ENCODE measurements at places on chromosomes 2 and 18.

DNA sequence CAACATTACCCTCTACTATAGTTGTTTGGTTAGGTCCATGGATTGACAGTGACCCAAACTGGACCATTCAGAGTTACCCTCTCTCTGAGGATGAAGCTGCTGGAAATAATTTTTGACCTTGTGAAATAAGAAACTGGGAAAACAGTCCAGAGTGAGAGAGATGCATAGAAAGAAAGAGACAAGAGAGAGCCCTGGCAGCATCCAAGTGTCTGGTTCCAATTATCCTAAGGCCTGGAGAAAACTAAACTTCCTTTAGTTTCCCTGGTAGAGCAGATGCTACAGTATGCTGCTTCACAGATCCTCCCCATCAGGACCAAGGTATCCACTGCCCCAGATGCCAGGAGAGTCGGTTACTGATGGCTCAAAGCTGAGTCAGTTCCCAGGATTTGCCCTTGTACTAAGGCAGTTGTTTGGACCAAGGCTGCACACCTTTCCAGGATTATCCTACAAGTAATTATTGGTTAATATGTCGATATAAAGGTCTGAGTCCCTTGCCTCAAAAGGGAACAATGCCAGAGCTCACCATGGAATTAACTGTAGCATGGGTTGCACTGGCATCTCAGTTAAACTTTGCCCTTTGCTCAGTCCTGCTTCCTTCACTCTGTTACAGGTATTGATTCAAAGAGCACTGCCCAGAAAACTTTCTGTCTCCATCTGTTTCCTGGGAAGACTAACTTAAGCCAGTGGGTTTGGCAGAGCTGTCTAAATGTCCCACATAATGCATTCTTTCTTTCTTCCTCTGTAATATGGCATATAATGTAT lies 14.6 kb upstream of the CHN1 start:
- DNase-seq = no peak

GRCh38 chr2:27308359-27308881 lies at the start of gene UCN:
UCN (minus strand) TSS chr2:27308445; CDS start chr2:27307895, 550 bp downstream.
- DNase-seq = peak; percentile 32

- no peak for DNase-seq
Observed at GRCh38 chr2:348361-348916, 60.5 kb upstream of the ALKAL2 start.

DNA sequence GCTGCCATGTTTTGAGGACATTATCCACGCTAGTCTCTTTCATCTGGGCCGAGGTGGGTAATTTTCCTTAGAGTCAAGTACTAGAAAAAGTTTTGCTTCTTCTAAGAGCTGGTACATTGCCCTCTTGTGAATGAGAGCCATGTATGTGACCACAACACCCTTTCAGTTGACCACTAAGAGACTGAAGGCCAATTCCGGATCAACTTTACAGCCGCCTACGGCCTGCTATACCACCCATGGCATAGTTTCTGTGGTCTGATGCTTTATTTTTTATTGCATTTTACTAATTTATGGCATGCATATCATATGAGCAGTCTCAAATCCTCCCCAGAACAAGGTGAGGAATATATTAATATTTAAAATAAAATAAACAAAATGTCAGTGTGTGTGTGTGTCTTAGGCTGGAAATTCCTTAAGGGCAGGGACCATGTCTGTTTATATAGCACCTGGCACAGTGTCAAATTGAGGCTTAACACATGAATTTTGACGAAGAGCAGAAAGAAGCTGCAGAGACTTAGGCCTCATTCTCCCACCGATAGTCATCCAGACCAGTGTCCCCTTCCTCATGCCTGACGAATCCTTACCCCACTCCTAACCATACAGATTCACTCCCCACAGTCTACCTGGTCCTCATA lies 35.4 kb downstream of the PSD4 start:
- no peak for DNase-seq

- no peak for DNase-seq
Observed at GRCh38 chr18:11408555-11409065, 200.8 kb upstream of the SLC35G4 start.

GRCh38 chr2:110910423-110910822 lies 178.1 kb downstream of the ACOXL start:
- DNase-seq = no peak

DNA sequence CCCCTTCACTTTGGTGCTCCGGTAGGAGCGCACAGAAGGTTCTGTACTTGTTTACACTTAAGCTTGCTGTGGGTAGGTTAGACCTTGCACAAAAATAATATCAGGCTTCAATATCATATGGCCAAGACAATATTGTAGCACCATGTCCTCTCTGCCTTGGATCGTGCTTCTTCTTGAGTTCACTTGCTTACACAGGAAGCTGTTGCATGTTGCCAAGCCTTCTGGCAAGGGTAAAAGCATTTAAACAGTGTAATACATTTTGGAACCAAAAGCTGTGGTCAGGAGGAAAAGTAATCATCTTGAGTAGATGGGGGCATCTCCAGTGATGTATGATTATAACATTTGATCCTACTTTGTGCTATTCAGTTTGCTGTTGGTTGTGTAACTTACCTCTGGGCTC lies 197.5 kb downstream of the LTBP1 start:
- DNase-seq = no peak

DNA sequence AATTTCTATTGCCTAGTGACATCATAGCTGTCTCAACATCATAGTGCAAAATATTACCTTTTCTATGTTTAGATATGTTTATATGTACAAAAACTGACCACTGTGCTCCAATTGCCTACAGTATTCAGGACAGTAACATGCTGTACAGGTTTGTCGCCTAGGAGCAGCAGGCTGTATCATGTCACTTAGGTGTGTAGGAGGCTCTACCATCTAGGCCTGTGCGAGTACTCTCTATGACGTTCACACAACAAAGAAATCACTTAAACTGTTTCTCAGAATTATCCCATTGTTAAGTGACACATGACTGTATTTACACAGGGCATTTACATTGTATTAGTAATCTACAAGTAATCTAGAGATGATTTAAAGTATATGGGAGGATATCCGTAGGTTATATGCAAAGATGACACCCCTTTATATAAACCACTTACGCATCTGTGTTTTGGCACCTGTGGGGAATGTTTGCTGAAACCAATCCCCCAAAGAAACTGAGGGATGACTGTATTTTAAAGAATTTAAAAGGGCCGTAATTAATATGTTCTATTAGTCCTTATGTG lies 24.7 kb downstream of the IL1R2 start:
- no peak for DNase-seq

DNA sequence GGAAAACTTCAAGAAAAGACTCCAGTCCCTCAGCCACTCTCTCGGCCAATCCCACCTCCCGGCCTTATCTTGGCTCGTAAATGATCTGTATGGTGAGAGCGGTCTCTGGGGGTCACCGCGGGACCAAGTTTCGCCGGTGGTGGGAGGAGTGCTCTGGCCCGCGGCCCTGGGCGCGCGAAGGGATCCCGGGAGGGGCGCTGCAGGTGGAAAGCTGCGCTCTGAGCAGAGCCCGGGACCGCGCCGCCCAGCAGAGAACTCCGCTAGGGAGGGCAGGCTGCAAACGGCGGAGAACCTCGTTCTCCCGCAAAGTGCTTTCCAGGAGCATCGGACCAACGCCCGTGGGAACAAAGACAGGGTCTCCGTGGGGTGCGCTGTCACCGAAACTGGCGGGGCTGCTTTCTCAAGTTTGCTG lies 622 bp downstream of the LRP2 start:
- no peak for DNase-seq

DNA sequence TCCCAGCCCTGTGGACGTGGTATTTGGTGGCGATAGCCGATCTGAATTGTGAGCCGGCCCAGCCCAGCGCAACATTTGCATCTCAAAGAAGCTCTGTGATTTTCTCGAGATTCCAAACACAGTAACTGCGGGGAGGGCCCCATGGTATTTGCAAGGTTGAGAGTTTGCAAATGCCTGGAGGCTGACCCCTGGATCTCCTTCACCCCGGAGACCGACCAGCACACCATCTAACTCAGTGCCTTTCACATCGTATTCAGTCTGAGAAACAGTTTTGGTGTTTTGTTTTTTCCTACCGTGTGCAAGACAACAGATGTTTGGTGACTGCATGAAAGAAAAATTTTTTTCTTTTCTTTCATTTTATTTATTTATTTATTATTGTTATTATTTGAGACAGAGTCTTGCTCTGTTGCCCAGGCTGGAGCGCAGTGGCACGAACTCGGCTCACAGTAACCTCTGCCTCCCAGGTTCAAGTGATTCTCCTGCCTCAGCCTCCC lies 40.3 kb downstream of the MYCN start:
- DNase-seq = no peak

DNA sequence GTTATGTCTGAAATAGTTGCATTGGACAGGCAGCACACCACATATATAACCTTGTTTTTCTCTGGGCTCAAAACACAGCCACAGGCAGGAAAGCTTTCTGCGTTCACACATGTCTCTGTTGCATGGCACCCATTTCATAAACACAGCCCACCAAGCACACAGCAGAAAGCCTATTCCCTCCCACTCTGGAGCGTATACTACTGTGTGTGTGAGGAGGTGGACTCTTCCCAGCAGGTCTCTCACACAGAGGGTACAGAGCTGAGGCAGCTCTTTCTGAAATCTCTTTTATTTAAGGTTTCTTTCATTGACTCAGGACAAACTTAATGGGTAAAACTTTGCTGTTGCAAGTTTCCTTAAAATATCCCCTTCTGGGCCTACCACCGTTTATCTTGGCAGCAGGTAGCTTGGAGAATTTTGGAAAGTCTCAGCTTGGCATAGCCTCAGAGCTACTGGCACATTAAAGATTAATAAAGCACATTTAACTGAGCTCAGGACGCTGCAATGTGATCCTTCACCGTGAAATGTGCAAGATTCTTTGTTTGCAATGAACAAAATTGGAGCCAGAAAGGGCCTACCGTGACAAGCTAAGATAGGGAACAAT lies 105.1 kb upstream of the NCKAP5 start:
- DNase-seq = no peak

DNA sequence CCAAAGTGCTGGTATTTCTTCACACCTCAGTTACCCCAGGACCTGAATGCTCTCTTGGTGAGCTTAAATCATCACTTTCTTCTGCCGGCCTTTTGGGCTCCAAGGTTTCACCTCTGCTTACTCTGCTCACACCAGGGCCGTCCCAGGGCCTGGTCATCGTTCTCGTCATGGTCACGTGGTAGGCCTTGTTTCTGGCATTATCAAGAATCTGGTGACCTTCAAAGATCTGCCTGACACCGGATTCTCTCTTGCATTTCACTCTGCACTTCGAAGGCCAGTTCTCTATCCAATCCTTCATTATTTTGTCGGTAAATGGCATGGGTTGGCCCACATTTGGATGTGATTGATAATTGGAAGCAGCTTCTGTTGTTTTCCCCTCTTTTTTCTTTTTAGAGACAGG lies 80.5 kb downstream of the HRH4 start:
- no peak for DNase-seq

DNA sequence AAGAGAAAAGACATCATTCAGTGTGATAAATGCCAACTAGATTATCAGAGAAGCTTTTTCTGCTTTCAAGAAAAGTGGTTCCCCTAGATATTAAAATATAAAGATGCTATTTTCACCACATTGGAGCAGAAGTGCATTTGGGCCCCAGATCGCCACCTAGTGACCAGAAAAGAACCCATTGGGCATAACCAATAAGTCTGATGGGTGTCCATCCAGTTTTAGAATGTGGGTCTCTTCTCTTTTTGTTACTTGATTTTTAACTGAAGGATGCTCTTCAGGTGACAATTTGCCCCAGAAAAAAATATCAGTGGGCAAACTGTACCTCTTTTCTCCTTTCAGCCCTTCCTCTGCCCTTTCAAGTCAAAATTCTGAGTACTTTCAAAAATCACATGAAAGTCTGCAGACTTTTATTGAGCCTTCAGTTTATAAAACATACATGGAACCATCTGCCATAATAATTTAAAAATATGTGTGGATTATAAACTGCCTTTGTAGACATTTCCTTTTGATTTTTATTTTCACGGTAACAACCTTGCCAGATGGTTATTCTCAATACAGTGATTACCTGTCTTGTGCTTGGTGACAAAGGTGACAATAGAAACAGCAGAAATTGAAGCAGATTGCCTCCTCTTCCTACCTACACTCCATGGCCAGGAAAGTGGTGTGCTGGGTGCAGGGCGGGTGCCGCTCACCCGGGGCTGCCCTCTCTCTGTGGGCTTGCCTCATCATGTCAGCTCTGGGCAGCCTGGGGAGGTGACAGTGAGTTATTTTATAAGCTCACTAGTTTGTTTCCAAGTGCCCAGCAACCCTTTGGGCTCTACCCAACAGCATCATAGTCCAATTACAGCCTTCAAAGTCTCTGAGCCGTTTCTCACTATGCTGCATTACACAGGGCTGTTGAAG lies 124.5 kb downstream of the DCDC2C start:
- peak; percentile 14 for DNase-seq

- DNase-seq = no peak
Observed at GRCh38 chr2:238864207-238865014, 16.5 kb downstream of the TWIST2 start.

DNA sequence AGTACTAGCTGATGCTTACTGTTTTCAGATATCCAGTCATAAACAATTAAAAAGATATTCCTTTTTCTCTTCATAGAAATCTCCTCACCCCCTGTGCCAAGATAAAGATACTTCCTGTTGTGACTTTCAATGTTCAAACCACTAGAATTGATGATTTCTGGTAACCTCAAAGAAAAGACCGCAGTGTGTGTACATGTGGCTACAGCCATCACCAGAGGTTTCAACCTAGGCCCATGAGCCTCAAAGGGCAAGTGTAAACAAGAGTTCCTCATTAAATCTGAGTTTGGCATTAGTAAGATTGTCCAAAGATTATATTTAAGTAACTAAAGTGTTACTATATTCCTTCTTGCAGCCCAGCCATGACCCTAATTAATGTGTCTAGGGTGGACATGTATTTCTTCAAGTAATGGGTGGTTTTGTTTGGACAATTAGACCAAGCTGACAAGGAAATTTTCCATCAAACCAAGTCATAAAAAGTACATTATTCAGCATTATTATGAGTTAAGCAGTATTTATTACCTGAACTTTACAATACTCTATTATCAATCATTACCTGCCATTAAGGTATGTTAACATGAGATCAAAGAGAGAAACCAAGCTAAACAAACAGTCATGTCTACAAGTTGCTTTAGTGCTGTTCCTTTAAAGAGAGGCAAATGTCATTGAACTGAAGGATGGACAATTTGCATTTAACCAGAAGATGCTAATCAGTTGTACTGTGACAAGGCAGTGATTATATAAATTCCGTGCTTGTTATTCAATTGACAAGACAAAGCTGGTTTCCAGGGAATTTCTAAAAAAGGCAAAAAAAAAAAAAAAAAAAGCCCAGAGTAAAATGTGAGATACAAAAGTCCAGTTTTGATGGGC lies 382.7 kb downstream of the LNPK start:
- DNase-seq = no peak

- no peak for DNase-seq
Observed at GRCh38 chr2:25073914-25074313, 32.0 kb downstream of the EFR3B start.

DNA sequence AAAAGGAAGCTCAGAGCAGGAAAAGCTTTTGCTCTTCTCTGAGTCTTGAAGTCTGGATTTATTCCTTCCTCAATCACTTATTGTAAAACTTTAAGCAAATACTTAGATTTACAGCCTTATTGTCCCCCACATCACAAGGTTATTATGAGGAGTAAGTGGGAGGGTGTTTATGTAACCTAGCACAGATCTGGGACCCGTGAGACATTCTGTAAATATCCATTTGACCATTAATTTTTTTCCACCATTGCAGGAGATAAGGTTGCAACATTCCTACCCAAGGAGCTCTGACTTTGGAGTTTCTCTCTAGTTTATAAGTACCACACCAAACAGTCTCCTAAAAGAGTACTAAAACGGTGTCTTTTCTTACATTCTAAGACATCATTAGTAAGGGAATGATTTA lies 52.1 kb upstream of the CTIF start:
- no peak for DNase-seq

- no peak for DNase-seq
Observed at GRCh38 chr2:54423213-54423612, 32.9 kb upstream of the SPTBN1 start.

- DNase-seq = no peak
Observed at GRCh38 chr2:74951211-74951754, 7.2 kb upstream of the POLE4 start.

Measured in NCI-H2171 treated with DMSO at 0.1 percent for 48 hours (cell line).